ENCODE measurements at places on chromosomes 13 and 19. TPM values are rescaled to one million over a fixed set of nuclear protein-coding genes. Genes with fewer than 3 reads are reported as not detected.

PRTN3 gene
- not detected for total RNA-seq

ZNF649 gene
- total RNA-seq: 6.4 TPM

ZNF708 gene
- 3.5 TPM for total RNA-seq

DPRX gene
- not detected for total RNA-seq

ONECUT3 gene
- not detected for total RNA-seq

ZNF665 gene
- 1.3 TPM for total RNA-seq

Measured in Right ventricle myocardium superior (tissue), 1 donor.